ENCODE measurements at places on chromosomes 1 and 21. TPM values are rescaled to one million over a fixed set of nuclear protein-coding genes. Genes with fewer than 3 reads are reported as not detected.

The TCP10L gene
- 2.6 TPM for total RNA-seq

The OR2G6 gene
- total RNA-seq = not detected

The FUCA1 gene
- total RNA-seq = 12.2 TPM

The CD244 gene
- 0.70 TPM for total RNA-seq

DNA sequence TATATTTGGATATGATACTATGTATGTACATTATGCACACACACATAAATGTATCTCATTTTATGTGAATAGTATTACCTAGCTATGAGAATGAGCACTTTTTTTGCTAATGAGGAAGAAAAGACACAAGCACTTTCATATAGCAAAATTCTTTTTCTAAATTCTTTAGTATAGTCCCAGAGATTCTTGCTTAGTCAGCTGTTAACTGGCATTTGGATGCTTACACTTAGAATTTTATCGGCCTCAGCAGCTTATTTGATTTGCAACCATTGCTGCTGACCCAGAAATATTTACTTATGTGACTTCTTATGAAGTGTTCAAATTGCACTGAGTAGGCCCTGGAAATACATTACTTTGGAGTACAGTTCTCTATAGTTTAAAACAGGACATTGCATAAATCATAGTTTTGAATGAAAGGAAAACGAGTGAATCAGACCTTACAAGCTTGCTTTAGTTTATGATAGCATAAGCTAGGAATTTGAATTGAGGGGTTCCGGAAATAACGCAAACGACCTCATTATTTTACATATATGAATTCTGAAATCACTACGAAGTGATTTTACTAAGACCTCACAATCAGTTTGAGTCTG, 653.9 kb upstream of the NEGR1 start:
- DNase-seq = no peak

DNA sequence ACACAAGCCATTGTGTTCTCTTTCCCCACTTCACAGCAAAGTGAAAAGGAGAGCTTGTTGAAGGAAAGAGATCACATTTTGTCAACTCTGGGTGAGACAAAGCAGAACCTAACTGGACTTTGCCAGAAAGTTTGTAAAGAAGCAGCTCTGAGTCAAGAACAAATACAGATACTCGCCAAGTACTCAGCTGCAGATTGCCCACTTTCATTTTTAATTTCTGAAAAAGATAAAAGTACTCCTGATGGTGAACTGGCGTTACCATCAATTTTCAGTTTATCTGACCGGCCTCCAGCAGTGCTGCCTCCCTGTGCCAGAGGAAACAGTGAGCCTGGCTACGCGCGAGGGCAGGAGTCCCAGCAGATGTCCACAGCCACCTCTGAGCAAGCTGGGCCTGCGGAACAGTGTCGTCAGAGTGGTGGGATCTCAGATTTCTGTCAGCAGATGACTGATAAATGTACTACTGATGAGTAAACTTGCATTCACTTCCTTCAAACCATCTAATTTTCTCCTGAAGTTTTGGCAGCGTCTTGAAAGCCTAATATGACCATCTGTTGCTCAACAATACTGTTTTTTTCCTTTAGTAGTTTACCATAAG, 43.7 kb downstream of the BACH1 start:
- DNase-seq = peak; percentile 71

DNA sequence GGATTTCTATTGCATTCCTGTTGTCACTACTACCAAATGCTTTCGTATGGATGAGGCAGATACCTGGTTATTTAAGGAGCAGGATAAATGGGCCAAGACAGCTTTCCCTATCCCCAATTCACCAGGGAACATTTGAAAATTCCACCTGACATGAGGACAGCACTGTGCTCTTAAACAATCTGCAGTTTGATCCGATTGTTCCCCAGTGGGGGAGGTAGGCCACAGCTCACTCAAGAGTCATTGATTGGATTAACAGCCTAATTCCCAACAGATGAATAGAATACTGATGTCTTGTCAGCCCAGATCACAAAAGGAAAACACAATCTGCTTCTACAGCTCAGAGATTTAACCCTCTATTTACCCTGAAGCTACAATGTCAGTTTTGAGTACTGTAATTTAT, 123.9 kb downstream of the LHX4 start:
- DNase-seq = no peak

DNA sequence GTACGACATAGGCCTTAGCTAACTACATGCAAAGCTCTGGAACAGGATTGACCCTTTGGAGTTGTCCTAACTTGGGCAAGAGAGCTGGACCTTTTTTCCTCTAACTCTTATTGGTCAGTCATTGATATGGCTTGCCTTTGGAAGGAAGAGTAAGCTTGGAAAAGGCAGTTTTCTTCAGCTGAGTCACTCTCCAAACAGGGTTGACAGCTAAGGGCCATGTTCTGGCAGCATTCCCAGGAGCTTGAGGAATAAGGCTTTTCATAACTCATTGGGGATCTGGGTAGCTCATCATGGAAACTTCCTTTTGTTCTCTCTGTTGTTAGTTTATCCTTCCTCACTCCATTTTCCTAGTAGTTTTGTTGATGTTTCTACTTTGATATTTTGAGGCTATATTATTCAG, 14.5 kb upstream of the ERRFI1 start:
- DNase-seq = peak; percentile 75

DNA sequence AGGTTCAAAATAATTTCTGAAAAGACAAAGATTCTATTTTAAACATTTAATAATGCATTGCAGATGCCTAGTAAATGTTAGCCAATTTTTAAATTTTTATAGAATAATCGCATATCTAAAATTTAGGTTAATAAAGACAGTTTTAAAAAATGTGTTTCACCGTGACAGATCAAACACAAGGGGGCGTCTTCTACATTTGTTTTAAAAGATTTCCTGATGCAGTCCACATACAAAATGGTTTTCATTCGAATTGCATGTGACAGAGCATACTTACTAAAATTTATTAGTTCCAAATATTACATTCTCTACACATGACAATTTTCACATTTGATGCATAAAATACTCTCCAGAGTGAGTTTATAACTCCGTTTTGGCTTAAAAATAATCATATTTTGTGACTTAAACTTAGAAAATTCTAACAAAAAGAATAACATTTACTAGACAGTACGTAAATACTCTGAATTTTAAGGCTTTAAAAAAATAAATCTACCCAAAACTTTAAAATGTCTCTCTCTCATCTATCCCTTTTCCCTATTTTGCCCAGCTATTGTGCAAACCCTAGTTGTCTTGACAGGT, 75.5 kb downstream of the ADAMTS1 start:
- no peak for DNase-seq

DNA sequence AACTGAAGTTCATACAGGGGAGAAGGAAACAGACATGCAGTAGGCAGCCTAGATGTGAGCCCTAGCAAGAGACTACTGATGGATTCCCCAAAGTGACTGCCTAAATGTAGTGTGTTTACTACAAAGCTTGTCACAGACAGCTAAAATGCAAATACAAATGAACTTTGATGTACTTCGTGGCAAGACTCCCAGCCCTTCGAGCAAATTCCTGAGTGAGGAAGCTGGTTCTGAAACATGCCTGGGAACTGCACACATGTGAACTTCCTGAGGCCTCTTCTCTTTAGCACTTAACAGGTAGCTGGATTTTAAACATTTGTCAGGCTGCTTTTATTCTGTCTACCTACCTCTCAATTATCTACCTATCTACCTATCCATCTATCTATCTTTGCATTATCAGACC, 6.7 kb upstream of the IRF2BP2 start:
- no peak for DNase-seq

- DNase-seq = peak; percentile 95
Observed at GRCh38 chr1:114670083-114671010, 498 bp upstream of the DENND2C start.

DNA sequence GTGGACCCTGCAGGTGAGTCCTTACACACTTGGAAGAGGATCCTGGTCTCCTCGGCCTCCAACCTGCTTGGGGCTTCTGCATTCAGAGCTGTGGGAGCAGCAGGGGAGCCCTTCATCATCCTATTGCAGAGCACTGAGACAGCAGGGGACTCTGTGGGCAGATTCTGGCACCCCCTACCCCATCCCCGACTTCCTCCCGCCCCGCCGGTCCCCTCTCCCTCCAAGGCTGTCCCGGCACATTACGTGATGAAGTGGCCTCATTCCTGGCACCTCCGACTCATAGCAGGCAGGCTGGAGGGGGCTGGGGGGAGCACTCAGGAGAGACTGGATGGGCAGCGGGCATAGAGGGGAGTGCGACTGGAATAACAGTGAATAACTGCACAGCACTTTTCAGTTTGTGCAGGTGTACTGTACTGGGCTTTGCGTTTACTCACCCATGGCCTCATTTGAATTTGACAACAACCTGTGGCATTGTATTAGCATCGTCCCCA, 394.1 kb downstream of the MATN1 start:
- DNase-seq = no peak

- DNase-seq = no peak
Observed at GRCh38 chr1:164576291-164577271, 17.6 kb downstream of the PBX1 start.

DNA sequence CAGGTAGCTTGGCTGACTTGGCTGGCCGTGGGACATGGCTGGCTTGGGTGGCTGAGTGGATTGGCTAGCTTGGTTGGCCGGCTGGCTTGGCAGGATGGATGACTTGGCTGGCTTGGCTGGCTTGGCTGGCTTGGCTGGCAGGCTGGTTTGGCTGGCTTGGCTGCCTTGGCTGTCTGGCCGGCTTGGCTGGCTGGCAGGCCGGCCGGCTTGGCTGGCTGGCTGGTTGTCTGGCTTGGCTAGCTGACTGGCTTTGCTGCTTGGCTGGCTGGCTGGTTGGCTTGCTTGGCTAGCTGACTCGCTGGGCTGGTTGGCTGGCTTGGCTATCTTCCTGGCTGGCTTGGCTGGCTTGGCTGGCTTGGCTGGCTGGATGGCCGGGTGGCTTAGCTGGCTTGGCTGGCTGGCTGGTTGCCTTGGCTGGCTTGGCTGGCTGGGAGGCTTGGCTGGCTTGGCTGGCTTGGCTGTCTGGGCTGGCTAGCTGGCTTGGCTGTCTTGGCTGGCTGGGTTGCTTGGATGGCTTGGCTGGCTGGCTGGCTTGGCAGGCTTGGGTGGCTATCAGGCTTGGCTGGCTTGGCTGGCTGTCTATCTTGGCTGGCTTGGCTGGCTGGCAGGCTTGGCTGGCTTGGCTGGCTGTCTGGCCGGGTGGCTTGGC, 129.7 kb upstream of the FAM72C start:
- DNase-seq = peak; percentile 78

DNA sequence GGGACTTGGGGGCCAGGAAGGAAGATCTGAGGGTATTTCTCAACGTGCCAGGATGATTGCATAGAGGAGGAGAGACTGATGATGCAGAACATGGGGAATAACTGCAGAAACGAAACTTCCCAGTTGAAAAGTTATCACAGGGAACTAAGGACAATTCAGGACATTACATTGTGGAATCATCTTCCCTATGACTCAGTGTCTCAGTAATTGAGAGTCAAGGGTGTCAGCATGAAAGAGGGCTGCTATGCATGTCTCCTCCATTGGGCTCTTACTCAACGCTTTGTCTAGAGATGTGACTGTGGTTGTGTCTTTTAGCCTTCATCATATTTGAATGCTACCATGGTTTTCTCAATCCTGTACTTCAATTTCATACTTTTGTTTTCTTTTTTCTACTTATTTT, 48.9 kb upstream of the PTGFR start:
- no peak for DNase-seq

DNA sequence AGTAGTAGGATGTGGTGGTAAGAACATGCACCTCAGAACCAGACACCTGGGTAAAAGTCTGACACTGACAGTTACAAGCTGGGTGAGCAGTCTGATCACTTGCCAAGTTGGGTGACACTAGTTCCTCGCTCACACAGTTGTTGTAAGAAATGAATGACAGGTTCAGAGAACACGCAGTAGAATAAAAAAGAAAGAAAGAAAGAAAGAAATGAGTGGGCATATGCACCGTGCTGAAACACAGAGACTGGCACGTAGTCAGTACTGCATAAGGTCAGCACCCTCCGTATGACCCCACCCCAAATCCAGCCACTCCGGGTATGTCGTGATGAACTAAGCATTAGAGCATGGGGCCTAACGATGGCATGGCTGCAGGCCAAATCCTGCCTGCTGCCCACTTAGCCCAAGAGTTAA, 90.6 kb downstream of the GLUL start:
- no peak for DNase-seq

DNA sequence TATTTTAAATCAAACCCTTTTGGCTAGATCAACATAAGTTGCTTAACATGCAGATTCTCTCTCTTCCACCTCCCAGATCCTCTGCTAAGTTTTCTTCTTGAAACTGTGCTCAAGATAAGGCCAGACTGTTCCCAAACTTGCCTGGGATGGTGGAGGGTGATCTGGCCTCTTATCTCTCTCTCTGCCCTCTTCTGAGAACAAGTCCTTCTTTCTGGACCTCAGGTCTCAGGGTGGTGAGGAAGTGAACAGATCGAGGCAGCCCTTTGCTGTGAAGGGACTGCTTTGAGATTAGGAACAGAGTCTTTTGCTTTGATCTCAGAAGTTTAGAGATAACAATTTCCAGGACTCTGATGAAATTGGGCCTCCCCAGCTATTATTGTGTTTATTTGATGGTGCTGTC, 70.7 kb downstream of the HUNK start:
- DNase-seq = no peak

GRCh38 chr1:28766532-28767183, 29.9 kb downstream of the YTHDF2 start:
- DNase-seq = no peak

- DNase-seq = no peak
Observed at GRCh38 chr21:37829447-37829846, 86.8 kb downstream of the KCNJ6 start.

DNA sequence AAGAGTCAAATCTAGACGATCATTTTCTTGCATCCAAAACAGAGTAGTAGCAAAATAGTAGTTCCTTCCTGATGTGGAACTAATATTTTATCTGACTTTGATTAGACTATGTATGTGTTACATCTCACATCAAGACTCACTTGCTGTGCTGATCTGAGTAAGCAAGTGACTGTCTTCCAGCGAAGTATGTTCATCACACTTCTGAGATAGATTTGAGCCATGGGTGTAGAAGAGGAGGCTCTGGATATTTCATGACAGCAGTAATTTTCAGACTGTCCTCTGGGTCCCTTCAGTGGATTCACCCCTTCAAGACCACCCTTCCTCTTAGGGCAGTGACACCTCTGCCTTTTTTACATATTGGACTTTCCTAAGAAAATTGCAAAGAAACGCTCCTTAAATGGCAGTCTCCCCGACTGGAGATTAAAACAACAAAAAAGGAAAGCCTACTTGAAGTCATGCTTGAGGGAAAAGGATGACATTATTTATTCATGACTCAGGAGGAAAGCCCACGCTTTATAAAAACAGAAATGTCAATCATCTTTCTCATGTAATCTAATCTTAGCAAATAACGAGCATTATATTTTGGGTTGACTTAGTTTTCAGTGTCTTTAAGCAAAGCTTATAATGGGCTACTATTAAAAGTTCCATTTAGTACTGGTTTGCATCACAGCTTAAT, 22.8 kb downstream of the ATP1B1 start:
- no peak for DNase-seq

GRCh38 chr1:3410142-3410925, 44.1 kb upstream of the ARHGEF16 start:
- no peak for DNase-seq

DNA sequence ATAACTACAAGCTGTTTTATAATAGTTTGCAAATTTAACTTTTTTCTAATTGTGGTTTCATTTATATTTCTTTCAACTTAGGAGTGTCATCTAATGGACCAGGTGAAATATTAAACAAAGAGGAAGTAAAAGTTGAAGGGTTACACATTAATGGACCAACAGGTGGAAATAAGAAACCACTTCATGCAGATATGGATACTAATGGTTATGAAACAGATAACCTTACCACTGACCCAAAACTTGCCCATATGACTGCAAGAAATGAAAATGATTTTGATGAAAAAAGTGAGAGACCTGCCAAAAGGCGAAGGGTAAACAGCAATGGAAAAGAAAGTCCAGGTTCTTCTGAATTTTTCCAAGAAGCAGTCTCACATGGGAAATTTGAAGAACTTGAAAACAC, 59.7 kb downstream of the MIER1 start:
- DNase-seq = no peak
